ENCODE measurements at places on chromosomes 4 and X.

DNA sequence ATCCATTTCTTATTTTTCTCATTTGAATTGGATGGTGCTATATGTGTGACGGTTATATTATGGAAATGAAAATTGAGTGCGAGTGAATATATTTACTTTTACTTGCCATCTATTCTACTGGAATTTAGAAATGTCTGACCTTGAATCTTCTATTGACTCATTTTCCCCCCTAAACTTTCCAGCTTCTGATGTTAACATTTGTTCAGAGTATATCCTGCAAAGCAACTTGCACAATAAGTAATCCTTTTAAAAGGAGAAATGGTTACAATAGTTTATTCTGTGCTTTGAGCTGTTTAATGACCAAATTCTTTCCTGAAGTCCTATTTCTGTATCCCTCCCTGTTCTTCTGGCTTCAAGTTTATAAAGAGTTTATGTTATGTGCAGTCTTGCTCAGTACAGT is 116.7 kb downstream of the ARHGAP10 start:
- no peak for DNase-seq

- no peak for DNase-seq
These were observed 75.9 kb upstream of the CAMK2D start for GRCh38 chr4:113837397-113837796.

DNA sequence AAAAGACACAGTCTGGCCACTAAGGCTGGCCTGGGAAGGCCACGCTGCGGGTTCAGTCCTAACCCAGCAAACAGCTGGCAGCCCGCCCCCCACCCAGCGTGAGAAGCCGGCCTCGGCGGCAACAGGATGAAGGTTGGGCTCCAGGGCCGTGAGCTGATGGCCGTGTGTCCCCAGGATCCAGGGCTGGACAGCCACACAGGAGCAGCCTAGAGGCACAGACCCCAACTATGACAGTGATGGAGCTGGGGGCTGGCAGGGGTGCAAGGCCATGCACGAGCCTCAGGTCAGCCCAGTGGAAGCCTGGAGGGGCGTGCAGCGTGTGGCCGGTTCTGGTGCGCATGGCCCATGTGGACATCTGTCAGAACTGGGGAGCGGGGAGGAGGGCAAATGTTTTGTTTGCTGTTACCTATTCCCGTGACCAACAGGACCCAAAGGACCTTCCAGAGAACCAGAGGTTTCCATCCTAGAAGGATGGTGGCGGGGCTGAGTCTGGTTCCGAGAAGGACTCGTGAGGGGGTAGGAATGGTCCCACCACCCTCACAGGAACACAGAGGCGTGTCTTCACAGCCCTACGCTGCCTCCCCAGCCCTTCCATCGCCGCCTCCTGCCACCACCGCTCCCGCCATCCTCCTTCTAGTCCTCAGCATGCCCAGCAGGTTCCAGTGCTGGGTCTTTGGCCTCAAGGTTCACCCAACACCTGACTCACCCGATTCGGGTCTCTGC is 46.5 kb downstream of the ZFYVE28 start:
- no peak for DNase-seq

DNA sequence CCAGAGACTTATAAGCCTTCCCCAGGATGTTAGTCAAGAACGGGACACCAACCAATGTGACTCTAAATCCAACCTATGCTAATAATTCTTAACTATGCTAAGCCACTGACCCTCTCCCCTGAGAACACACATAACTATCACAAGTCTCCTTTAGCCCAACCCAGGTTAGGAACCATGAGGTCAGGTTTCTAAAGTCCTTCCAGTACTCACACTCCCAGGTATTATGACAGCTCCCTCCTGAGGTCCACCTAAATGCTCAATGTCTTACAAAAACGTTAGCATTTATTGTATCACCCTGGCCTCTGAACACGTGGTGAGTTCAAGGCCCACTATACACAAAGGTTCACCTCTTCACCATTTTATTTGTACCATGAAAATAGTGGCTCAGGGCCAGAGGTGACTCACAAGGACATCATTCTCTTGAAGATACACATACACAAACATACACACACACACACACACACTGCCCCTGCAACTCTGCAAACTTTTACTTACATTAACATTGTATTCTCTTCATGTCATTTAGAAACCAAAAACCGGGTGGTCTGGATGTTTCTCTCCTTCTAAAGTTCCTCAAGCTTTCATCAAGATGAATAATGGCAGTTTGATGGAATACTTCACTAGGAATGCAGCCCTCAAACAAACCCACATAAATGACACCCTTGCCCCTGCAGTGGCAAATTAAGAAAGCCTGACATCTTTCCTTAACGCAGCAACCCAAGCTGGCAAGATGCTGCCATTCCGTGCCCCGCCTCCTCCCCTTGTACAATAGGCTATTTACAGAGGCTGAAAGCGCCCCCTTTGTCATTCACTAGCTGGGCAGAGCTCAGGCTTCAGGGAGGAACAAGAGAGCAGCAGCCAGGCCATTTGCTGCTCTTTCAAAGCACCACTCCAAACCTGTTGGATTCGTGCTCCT is 17.7 kb downstream of the ACSL1 start:
- no peak for DNase-seq

DNA sequence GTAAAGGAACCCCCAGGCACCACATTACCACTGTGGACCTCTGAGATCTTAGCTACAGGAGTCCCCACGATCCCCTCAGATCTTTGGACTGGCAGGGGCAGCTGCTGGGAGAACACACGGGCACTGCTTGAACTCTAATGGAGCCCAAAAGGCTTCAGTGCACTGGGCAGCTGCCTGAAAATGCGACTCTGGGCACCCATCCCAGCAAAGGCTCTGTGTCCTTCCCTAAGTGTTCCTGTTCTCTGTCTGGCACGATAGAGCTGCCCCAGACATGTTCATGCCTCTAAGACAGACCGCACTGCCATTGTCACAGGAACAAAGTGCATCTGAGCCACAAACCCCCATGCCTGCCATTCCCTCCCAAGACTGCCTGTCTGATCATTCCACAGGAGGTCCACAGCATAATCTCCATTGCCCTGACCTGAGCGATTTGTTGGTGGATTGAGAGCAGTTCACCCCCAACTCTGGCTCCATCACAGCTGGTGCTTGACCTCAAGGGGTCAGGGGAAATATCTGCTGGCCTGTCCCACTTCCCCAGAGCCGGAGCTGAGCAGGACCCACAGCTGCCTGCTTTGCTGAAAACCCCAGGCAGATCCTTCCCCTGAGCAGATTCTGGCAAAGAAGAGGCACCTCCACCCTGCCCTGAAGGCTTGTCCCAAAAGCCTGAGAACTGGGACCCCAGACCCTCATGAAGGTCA is 436.0 kb upstream of the INTU start:
- no peak for DNase-seq

GRCh38 chrX:112651766-112652165 is 28.0 kb downstream of the LHFPL1 start:
- no peak for DNase-seq

DNA sequence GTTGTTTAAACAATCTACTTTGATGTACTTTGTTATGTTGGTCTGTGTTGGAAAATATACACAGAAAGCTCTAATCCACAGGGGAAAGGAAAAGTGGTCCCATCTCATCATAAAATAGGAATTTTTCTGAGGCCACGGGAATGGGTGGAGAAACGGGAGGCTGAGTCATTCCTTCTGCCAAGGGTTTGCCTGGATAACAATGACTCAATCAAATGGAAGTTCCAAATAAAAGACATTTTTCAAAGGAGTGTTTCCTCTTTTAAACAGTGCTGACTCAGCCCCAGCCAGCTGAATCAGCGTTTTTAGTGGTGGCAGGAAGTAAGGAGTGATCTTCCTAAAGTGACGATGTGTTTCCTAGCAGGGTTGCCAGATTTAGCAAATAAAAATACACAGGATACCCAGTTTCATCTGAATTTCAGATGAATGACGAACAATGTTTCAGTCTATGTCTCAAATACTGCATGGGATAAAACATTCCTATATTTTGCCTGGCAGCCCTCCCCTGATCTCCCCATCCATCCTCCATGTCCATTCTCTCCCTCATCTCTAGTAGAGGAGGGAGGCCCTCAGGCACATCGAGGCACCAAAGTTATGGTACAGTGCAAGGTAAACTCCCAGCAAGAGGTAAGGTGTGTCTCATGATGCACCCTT is 345.4 kb upstream of the GATB start:
- no peak for DNase-seq

GRCh38 chrX:3461397-3462165 is 115.1 kb upstream of the MXRA5 start:
- no peak for DNase-seq

- no peak for DNase-seq
These were observed 148.7 kb upstream of the RASGEF1B start for GRCh38 chr4:81620442-81620841.

DNA sequence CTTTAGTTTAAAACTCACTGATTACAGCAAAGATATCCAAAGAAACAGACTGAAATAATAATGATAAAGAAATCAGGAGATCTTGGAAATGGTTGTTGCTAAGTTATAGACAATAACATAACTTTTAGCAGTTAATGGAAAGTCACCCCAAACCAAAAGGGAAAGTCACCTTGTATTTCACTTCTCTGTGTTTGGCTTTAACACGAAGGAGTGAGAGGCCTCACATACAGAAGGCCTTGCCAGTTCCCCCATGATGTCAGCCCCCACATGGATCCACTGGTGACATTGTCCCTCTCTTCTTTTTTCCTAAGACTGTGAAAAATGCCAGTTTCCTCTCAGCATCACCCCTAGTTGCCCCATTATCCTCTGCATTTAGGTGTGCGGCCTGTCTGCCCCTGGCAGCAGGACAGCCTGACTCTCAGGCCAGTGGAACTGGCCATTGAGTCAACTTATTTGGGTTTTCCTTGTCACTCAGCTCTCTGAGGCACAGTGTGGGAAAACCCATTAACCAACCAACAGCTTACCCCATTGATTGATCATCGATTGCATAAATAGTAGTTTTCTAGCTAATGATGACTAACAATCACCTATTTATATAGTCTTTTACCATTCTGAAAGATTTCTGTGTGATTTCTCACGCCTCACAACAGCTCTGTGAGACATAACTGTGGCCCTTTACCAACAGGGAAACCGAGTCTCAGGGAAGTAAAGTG is 308.1 kb downstream of the PTTG2 start:
- no peak for DNase-seq

DNA sequence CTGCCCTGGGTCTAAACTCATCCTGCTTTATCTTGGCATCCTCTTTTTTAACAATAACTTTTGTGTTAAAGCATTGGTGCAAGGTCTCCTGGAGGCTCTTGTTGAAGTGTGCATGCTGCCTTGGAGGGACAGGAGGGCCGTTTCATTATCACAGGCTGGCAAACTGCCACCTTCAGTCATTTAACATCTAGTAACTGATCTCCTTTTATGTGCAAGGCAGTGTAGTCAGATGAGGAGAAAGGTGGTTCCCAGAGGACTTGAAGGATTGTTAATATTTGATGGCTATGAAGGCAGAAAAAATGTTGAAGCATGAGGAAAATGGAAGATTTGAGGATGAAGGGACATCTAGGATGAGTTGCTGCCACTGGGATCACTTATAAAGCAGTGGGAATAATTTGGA is 439.4 kb downstream of the RAPGEF2 start:
- DNase-seq, result no peak

DNA sequence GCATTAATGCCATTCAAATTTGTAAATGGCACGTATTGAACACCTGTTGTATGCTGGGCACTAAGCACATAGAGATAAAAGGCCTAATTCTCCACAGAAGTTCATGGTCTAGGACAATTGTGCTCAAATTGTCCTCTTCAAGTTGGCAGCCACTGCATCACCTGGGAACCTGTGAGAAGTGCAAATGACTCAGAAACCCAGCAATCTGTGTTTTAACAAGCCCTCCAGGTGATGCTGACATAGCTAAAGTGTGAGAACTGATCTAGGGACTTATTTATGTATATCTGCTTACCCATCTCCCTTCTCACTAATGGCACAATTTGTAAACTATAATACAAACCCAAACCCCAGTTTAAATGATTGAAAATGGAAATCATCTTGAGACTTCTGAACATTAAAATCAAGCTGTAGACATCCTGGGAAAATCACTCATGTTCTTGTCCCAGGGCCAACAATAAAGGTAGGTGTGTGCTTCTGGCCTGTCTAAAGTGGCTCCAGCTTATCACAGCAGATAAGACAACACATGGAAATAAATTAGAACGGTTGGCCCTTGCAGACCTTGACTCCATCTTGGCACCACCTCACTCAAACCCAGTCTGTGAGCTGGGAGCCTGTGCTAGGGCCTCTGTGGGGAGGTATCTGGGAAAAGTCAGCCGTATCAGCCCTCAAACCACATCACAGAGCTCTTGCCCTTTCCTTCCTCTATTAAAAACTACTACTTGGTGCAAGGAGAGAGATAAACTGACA is 46.8 kb downstream of the UCHL1 start:
- DNase-seq, result no peak

GRCh38 chr4:46372878-46373277 is 17.1 kb downstream of the GABRA2 start:
- DNase-seq, result no peak

- DNase-seq, result no peak
These were observed 185.7 kb downstream of the AMELX start for GRCh38 chrX:11478911-11479310.

DNA sequence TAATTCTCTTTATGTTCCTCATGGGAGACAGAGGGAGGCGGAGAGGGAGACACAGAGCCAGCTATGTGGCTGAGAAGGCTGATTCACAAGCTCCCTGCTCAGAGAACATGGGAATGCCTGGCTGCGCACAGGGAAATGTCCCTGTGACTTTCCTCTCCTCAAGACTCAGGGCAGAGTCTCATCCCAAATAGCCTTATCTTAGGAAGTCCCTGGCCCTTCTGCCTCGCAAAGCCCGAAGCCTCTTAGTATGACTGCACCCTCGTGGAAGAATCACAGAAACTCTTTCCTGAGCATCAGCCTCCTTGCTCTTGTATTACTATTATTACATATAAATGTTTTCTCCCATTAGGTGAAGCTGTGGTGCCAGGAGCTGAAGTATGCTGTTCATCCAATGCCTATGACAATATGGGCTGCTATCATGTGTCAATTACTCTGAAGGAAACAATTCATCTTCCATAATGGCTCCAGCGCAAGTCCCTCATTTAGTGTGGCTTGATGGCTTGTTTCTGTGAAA is 230.5 kb downstream of the MGST2 start:
- no peak for DNase-seq

GRCh38 chrX:1212532-1212931 is at the start of gene CRLF2:
Gene CRLF2, minus strand, starts transcription at chrX:1212649. Its CDS starts 15 bp downstream, at chrX:1212634.
- DNase-seq, result no peak

GRCh38 chrX:46841346-46841745 is 4.5 kb downstream of the RP2 start:
- DNase-seq, result no peak

DNA sequence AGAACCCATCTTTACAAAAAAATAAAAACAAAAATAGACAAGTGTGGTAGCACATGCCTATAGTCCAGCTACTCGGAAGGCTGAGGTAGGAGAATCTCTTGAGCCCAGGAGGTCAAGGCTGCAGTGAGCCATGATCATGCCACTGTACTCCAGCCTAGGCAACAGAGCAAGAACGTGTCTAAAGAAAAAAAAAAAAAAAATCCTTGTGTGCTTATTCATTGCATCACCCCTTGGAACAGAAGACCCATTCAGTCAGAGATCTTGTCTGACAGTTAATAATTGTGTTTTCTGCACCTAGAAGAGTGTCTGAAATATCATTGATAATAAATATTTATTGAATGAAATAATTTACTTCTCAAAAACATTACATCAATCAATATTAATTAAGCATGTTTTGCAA is 97.4 kb upstream of the TBL1X start:
- DNase-seq, result no peak
